ENCODE measurements at places on chromosomes 11 and 22. TPM values are rescaled to one million over a fixed set of nuclear protein-coding genes. Genes with fewer than 3 reads are reported as not detected.

The C2CD2L gene
- polyA plus RNA-seq: 5.5 TPM

The TRIOBP gene
- polyA plus RNA-seq: 69.5 TPM

- no peak for DNase-seq
These were observed 357.0 kb downstream of the LRRC4C start for GRCh38 chr11:41102471-41102870.

GRCh38 chr22:29219881-29220670 is 14.4 kb downstream of the EMID1 start:
- no peak for DNase-seq

GRCh38 chr11:27557226-27557625 is 50.7 kb upstream of the LIN7C start:
- no peak for DNase-seq

Measured in ovary (tissue), 10 donors.